ENCODE measurements at places on chromosomes 13 and 19.
A peak's percentile ranks its signal among the peaks of the same experiment; 100 is the strongest.

DNA sequence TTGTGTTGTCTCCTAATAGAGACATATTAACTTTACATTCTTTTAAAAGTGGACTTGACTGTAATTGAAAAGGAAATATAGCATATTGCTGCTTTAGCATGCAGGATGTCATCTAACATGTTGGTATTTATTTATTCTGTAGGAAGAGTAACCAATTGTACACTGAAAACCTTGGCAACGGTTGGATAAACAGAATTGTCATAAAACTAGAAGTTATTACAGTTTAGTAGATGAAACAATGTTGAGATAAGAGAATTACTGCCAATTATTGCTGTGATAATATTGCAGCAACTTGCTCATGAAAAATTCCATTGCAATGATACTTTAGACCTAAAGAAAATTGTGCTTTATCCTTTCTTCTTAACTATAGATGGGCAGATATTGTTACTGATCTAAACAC, 7.6 kb upstream of the ERCC5 start:
- DNase-seq: no peak

DNA sequence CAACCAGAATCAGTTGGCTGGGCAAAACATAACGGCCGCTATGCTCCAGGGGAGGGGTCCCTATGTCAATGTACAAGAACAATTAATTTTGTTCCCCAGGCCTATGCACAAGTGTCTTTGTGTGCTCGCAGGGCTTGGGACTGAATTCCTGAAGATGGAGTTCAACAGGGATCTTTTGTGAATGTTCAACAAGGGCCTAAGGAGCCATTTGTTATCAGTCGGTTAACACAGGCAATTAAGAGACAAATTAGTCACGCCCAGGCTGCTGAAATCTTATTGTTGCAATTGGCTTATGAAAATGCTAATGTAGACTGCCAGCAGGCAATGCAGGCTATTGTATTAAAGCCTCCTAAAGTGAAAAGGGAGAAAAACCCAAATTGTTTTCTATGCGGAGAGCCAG, 117.5 kb downstream of the ZNF429 start:
- DNase-seq: no peak

DNA sequence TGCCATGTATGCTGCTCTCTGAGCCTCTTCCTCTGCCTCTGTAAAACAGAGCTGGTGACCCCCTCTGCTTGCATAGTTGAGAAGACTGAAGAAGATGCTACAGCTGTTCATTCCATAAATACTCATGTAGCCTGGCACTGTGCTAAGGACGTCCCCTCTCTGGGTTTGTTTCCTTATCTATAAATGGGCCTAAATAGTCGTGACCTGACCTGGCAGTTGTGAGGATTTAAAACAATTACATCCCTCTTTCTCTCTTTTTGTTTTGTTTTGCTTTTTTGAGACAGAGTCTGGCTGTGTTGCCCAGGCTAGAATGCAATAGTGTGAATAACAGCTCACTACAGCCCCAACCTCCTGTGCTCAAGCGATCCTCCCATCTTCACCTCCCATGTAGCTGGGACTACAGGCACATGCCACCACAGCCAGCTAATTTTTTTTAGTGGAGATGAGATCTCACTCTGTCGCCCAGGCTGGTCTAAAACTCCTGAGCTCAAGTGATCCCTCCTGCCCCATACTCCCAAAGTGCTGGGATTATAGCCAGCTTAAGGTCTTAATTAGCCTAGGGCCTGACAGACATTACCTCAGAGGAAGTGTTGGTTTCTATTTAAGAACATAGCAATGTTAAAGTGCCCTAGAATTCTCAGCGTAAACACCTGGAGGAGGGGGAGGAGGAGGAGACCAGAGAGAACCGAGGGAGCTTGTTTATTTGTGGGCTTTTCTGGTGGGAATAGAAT, 4.6 kb downstream of the WDR62 start:
- no peak for DNase-seq

GRCh38 chr19:46426506-46427162, 2.1 kb downstream of the PNMA8C start:
- peak; percentile 48 for DNase-seq

GRCh38 chr13:26017196-26017921, 34.5 kb downstream of the SHISA2 start:
- DNase-seq: peak; percentile 23

DNA sequence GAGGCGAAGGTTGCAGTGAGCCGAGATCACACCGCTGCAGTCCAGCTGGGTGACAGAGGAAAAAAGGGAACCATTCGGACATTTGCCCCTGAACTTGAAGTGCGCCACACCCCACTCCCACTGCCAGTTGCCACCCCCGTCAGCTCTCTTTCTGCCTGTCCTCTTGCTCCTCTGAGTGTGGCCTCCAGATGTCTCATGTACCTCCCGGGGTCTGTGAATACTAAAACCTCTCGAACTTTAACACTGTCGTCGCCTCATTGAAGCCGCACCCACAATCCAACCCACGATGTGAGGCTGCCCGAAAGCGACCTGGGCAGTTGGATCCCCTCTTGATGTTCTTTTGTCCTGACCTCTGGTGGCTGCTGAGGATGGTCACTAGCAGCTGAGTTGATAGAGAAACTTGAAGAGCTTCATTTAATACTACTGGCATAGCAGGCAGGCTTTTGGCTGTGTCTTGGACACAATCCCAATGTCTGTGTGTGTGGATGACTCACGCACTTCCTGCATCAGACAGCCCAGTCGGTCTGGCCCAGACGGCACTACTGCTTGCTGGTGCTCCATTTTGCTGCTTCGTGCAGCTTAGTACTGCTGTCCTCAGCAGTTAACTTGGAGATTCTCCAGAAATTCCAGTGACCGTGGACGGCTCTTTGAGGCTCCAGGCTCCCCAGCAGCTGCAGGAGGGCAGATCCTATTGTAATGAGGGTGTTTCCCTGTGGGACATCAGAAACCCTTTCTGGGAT, 4.2 kb downstream of the FPR3 start:
- DNase-seq: no peak

DNA sequence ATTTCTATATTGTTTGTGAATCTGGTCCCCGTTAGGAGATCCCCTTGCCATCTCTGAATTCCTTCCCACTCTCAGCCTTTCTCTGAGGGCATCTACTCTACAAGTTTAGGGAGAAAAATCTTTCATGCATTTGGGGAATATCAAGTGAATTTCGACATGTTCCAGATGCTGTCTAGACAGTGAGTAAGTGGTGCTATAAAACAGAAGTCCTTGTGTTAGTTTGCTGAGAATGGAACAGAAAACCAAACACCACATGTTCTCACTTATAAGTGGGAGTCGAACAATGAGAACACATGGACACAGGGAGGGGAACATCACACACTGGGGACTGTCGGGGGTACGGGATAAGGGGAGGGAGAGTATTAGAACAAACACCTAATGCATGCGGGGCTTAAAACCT, 5.1 kb downstream of the OR7A10 start:
- DNase-seq: no peak

- no peak for DNase-seq
Observed at GRCh38 chr13:91312324-91312723, 35.2 kb upstream of the MIR17HG start.

DNA sequence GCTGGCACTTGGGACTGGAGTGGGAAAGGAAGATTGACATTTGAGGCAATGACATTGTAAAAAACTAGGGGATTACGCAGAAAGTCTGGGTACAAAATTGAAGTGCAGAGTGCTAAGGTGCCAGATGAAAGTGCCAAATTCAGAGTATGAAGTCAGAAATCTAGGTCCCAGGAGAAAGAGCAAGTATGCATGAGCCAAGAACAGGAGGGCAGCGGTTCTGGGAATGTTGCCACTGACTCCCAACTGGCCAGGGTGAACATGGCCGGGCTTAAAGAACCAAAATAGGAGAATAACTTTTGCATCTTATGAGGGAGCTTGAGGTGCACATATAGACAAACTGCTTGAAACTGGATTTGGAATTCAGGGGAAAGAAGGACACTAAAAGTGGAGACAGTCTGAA, 495.8 kb upstream of the KLF12 start:
- no peak for DNase-seq

DNA sequence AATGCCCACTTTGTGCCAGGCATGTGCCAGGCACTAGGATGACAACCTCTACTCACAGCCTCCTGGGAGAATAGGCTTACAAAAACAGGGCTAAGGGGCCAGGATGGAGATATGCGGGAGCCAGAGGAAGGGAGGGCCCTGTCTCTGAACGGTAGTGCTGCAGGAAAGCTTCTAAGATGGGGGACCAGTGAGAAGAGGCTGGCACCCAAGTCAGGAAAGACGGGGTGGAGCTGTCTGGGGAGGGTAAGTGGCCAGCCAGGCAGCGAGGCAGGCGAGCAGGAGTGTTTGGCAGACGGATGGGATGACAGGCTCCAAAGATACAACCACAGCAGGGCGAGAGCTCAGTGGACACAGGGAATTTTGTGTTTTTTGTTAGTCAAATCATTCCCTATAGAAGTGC, 44.7 kb upstream of the GPI start:
- no peak for DNase-seq

DNA sequence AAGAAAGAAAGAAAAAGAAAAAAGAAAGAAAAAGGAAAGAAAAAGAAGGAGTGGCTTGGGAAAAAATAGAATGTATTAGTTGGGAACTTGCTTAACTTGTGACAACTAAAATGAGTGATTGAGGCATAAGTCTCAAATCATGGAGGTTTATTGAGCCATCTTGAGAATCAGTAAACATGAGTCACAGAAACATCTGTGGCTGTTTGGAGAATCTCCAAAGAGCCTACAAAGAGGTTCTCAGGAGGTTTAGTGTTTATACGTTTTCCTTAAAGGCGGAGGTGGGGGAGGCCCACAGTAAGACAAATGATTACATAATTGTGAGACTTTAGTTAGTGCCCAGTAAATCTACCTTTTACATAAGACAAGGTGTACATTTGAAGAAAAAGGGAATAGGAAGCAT, 38.6 kb downstream of the WDR87 start:
- DNase-seq: no peak
